ENCODE measurements at places on chromosomes 5 and 9.

DNA sequence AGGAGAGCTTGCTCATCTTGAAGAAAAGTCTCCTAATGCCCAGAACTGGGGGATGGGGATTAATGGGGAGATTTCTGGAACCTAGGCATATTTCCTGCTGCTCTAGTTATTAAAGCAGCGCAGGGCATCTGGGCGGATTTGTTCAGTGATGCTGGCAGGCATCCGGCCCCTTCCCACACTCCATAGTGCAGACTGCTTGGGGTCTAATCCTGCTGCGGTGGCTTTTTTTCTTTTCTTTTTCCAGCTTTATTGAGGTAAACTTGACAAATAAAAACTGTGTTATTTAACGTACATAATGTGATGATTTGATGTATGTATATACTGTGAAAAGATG lies 30.7 kb downstream of the PPARGC1B start:
- no peak for DNase-seq

GRCh38 chr5:67315082-67315989 lies 118.7 kb upstream of the CD180 start:
- DNase-seq, result no peak

- DNase-seq, result no peak
Observed at GRCh38 chr9:112761912-112762655, 11.5 kb downstream of the SNX30 start.

DNA sequence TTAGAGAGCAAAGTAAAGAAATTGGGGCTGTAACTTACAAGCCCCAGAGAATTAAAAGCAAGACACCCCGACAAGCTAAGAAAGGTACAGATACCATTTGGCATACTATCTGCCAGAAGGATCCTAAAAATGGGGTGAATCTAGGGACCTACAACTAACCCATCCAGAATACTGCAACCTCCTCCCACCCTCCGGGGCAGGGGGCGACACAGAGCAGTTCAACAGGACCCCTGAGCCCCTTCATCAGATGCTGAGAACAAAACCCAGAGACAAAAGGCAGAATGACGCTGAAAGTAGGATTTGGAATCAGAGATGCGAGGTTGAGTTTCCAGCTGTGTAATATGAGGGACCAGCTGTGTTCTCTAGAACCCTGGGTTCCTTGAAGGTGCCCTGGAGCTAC lies 71.2 kb downstream of the EPB41L4B start:
- no peak for DNase-seq

GRCh38 chr9:117747386-117747970 lies 43.3 kb downstream of the TLR4 start:
- no peak for DNase-seq

DNA sequence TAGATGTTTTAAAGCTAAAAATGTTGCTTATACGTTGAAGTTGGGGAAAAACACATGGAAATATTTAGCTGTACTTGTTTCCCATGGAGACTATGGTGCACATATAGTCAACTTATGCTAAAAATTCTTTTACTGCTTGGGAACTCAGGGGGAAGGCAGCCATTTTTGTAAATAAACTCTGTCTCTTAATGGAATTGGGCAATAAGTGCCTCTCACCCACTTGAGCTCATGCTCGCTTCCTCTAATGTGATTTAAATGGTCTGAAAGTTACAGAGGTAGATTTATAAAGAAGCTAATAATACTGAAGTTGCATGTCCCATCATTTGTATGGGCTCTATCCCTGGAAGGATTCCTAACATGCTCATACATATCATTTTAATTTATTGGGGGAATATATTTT lies 523.8 kb downstream of the RASEF start:
- DNase-seq, result no peak

- no peak for DNase-seq
Observed at GRCh38 chr5:171598641-171599152, 179.2 kb downstream of the FGF18 start.
